Psoas muscle (tissue), 8 donors: ENCODE measurements at places on chromosomes 7 and 10. TPM values are rescaled to one million over a fixed set of nuclear protein-coding genes. Genes with fewer than 3 reads are reported as not detected.

DNA sequence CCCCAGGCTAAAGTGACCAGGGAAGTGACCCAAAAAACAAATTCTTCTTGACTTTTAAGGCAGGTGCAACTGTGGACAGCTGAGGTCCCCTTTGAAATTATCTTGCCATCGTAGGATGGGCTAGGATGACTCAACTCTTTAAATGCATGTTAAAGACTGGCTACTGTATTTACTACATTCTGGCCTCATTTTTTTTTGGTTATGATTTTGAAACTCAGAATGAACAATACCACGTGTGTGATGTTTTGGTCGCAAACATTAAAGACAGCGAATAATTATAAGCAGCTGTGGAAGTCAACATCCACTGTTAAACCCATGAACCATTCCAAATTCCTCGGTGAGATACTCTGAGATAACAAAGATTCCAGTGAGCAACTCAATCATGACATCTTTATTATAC lies 1.2 kb upstream of the SLC13A4 start:
- no peak for DNase-seq

GRCh38 chr10:130901311-130902165 lies 410.0 kb downstream of the TCERG1L start:
- no peak for DNase-seq

Gene MYO1G
- total RNA-seq, result 0.41 TPM

DNA sequence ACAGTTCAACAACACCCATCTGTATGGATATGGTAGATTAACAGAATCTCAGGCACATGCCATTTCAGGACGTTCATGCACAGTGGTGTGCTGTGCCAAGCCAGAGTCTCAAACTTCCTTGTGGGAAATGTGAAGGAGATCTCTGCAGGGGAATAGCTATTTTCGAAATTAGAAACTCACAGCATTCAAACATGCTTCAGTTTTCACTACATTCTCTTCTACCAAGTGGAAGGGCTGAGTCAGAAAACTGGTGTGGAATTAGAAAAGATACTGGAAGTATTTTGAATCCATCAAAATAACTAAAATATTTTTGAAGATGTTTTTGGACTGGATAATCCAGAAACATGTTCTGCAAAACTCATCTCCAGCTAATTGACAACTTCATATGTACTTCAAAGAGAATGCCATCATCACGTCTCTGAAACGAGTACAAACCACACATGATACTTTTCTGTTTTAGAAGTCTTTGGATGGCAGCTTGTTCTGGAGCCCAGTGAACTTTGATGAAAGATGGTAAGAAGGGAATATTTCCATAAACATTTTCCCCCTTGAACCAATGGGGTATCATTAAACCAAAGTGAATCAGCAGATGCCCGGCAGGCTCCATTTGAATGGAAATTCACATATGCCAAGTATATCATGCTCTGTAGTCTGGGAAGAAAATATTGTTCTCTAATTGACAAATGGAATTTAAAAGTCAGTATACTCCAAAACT lies 616.3 kb upstream of the IGFBP3 start:
- DNase-seq, result no peak

GRCh38 chr10:88138319-88138848 lies 275.0 kb downstream of the PTEN start:
- no peak for DNase-seq

GRCh38 chr7:45156516-45157272 lies 897 bp upstream of the RAMP3 start:
- DNase-seq, result no peak

Gene BLVRA
- 50.9 TPM for total RNA-seq

Gene GNAT3
- total RNA-seq, result not detected

DNA sequence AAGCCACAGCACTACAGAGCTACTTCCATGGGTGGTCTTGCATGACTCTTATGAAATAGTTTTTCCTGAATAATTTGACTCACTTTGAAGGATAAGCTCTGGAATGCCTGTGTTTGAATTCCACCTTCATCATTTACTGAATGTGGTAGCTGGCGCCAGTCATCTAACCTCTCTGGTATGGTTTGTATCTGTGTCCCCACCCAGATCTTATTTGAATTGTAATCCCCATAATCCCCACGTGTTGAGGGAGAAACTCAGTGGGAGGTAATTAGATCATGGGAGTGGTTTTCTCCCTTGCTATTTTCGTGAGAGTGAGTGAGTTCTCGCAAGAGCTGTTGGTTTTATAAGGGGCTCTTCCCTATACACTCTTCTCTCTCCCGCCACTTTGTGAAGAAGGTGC lies 11.2 kb upstream of the SLC13A1 start:
- DNase-seq, result no peak

GRCh38 chr10:96619120-96619519 lies 32.3 kb upstream of the TM9SF3 start:
- DNase-seq, result no peak

DNA sequence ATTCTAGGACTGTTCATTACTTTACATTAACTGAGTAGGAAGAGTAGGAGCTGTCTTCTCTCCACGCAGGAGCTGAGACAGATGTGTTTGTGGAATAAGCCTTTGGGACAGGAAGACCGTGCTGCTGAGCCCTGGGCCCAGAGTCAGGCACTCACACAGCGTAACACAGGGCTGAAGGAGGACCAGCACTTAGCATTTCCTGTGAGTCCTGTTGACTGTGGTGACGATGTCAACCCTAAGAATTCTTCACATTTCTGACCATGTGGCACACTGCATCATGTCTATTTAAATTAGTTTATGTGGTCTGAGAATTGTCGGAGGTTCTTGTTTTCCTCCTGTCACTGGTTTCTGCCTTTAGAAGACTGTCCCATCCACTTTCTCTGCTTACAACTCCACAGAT lies 117.2 kb downstream of the PIP4K2A start:
- DNase-seq, result no peak

Gene PSPH
- 4.8 TPM for total RNA-seq

Gene ACTL6B
- not detected for total RNA-seq

Gene PGAM2
- 449 TPM for total RNA-seq
